Endodermal cell (in vitro differentiated cells): ENCODE measurements at places on chromosomes 2 and 18. TPM values are rescaled to one million over a fixed set of nuclear protein-coding genes. Genes with fewer than 3 reads are reported as not detected.

ALS2 gene
- 58.5 to 68.8 TPM (median 62.5 TPM) in 3 replicates for total RNA-seq

ABCB11 gene
- total RNA-seq, result 0.04 and 0.09 TPM in 2 replicates

ZNF514 gene
- total RNA-seq, result 31.6 to 38.8 TPM (median 37.1 TPM) in 3 replicates

GRCh38 chr18:23828426-23828825 is 139.2 kb downstream of the LAMA3 start:
- no peak for DNase-seq

GRCh38 chr2:218093879-218094278 is 24.8 kb downstream of the RUFY4 start:
- no peak for DNase-seq

PCARE gene
- 0.09 and 0.11 TPM in 2 replicates for total RNA-seq

DNA sequence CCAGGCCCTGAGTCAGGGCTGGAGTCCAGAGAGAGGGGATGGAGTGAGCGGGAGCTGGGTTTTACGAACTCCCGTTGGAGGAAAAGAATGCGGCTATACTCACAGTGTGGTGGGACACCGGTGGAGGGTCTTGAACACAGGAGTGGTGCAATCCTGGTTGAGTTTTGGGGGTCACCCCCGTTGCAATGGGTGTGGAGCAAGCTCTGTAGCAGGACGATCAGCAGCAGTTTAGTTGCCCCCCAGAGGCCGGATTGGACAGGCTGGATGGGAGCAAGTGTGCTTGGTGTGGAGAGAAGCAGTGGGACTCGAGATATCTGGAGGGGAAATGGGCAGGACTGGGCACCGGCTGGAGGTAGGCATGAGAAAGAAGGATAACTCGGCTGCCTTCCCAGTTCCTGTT is 72.3 kb upstream of the TWIST2 start:
- DNase-seq, result no peak

REG3G gene
- total RNA-seq, result not detected in 3 replicates

- DNase-seq, result no peak
These were observed 48.2 kb upstream of the PPM1B start for GRCh38 chr2:44120428-44120827.

DNA sequence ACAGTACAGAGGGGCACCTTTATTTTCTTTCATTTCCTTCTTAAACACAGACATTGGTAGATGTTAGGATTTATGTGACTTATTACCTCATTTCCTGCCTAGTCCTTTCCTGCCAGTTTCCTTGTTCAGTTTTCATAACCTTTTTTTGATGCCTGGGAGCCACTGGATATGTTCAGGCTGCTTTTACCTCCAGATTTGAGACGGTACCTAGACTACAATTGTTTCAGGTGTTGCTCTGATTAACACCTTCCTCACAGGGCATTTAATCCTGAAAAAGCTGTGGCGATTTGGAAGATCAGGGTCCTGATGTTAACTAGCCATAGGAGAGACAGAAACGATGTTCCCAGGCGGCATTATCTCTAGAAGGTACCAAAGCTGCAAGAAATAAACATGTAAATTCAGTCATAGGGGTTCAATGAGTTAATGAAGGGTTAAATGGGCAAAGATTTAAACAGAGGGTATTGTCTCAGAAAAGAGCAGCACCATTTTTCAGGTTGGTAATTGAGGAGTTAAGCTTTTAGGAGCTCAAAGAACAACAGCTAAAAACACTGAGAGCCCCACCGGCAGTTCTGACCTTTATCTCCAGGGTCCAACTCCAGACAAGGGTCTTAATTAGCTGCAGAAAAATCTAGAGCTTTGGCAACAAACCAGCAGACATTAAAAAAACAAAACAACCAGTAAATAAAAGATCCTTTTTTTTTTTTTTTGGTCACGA is 93.3 kb downstream of the HRH4 start:
- DNase-seq, result no peak

KCNG2 gene
- not detected in 3 replicates for total RNA-seq
